Pulmonary artery endothelial cell (primary cell): ENCODE measurements at places on chromosomes 5 and 9. TPM values are rescaled to one million over a fixed set of nuclear protein-coding genes. Genes with fewer than 3 reads are reported as not detected.
A peak's percentile ranks its signal among the peaks of the same experiment; 100 is the strongest.

GRCh38 chr9:127557466-127557869 is 54.6 kb upstream of the STXBP1 start:
- no peak for DNase-seq

DNA sequence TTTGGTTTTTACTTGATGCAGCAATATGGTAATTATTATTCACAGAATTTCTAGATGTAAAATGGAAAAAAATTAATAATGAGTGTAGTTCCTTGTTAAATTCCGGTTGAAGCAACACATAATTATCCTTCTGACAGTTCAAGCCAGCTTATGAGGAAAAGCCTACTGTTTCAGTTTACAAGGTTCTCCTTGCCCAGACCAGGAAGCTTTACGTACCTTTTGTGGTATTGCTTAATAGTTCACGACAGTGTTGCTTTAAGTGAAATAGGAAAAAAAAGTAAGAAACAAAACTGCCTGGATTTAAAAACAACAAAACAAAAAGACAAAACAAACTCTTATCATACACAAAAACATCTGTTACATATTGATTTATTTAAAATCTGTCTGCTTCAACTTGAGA is 547.3 kb upstream of the C9orf72 start:
- no peak for DNase-seq

DNA sequence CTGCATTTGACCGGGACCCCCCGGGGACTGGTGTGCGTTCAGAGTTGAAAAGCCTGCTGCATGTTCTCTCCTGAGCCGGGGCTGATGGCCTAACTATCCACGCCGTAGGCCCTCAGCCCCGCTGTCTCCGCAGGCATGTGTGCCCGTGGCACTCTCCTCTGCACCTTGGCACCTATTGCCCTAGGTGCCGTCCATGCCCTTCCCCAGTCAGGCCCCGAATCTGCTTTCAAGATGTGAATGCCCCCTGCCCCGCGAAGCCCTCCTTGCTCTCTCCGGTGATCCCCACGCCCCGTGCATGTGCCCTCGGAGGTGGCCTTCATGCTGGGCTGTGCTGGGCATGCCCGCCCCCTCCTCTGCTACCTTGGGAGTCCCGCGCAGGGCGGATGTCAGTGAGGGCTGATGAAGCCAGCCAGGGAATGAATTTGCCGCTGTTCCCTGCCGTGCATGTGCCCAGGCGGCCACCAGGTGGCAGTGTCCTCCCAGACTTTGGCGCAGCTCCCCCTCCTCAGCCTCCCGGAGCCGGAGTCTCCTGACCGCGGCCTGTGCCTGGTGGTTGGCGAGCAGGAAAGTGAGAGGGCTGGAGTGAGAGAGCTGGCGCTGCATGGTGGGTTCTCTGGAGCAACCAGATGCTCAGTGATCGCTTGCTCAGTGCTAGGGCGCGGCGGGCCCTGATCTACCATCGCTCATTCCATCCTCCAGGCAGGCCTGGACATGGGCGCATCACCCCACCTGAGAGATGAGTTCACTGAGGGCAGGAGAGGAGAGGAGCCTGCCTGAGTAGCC is 112.9 kb upstream of the LMX1B start:
- DNase-seq: peak; percentile 17

- no peak for DNase-seq
These were observed 32.5 kb downstream of the EBF1 start for GRCh38 chr5:159067201-159067600.

DNA sequence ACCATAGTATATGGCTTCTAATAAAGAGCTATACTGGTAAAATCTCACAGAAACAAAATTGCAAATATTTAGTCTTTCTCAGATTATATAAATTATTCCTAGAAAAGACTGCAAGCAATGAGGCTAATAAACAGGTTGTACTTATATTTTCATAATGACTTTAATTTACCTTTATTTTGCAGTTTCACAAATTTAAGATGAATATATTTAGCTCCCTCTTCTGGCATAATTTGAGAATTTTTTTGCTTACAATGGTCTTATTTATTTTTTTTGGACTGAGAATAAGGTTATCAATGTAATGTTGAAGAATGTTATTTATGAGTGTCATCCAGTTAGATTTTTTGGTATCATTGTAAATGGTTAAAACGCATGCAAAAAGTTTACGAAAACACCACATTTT is 56.7 kb downstream of the PIK3R1 start:
- DNase-seq: no peak

The SEC16A gene
- total RNA-seq: 18.8 and 19.9 TPM in 2 replicates

The FOXI1 gene
- not detected in 2 replicates for total RNA-seq

The MYOT gene
- not detected in 2 replicates for total RNA-seq

The ERMP1 gene
- total RNA-seq: 18.5 and 27.6 TPM in 2 replicates
